ENCODE measurements at places on chromosomes 16 and 17.

- no peak for DNase-seq
Observed at GRCh38 chr16:7946142-7946541, 613.5 kb downstream of the RBFOX1 start.

DNA sequence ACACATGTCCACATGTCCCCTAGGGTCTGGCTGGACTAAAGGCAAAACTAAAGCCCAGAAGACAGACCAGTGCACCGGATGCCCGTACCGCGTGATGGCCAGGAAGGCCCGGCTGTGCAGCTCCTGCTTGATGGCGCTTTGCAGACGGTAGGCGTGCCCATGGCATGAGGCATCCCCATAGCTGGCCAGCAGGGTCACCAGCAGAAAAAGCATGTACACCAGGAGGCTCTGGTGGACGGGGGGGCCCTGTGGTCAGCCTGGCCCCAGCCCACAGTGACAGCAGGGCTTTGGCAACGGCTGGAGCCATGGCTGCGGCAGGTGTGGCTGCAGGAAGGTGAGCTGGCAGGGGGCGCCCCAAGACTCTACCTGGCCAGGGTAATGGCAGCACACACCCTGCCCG is 42.8 kb downstream of the PKD1 start:
- no peak for DNase-seq

- DNase-seq = no peak
Observed at GRCh38 chr17:45848868-45849535, 4.3 kb downstream of the SPPL2C start.

DNA sequence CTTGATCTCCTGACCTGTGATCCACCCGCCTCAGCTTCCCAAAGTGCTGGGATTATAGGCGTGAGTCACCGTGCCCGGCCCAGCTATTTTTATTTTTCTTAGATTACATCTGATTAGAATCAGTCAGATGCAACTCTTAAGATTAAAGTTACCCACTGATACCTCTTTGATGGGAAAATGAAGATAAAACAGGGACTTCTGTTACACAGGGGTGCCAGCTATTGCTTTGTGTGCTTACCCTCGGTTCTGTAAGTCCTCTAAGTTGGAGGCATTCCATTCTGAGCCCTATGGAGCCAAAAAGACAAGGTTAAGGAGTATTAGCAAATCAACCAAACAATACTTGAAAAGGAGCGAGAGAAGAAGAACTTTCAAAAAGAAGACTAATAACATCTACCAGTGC is 32.6 kb upstream of the CORO6 start:
- no peak for DNase-seq

DNA sequence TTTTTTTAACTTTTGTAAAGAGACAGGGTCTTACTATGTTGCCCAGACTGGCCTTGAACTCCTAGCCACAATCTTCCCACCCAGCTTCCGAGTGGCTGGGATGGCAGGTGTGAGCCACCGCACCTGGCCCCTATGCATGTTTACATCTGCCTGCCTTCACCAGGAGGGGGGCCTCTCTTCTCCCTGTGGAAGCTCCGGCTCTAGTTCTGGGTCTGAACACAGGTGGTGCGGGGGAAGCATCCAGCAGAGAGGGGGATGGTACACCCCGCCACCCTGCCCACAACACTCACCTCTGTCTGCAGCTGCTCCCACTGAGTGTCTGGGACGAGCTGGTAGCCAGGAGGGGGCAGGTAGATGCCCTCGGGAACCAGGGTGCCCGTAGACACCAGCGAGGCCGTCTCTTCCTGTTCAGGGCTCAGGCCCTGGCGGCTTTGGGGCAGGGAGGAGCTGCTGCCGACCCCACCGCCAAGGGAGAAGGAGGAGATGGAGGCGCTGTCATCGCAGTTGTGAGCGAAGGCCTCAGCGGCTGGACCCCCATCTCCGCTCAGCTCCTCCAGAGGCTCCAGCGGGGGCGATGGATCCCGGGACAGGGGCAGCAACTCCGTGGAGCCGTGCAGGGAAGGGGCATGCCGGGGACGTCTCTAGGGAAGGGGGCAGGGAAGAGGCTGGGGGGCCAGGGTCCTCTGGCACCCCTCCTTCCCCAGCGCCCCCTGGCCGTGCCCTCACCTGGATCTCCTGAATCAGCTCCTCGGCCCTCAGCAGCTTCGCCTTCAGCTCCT is 10.9 kb downstream of the RABEP2 start:
- DNase-seq = no peak

GRCh38 chr17:1797323-1797722 is 32.4 kb downstream of the SMYD4 start:
- no peak for DNase-seq

Data from AG10803 (cell line).